ENCODE measurements at places on chromosomes 5 and 9.

GRCh38 chr5:120615967-120616645, 152.0 kb downstream of the PRR16 start:
- DNase-seq = no peak

DNA sequence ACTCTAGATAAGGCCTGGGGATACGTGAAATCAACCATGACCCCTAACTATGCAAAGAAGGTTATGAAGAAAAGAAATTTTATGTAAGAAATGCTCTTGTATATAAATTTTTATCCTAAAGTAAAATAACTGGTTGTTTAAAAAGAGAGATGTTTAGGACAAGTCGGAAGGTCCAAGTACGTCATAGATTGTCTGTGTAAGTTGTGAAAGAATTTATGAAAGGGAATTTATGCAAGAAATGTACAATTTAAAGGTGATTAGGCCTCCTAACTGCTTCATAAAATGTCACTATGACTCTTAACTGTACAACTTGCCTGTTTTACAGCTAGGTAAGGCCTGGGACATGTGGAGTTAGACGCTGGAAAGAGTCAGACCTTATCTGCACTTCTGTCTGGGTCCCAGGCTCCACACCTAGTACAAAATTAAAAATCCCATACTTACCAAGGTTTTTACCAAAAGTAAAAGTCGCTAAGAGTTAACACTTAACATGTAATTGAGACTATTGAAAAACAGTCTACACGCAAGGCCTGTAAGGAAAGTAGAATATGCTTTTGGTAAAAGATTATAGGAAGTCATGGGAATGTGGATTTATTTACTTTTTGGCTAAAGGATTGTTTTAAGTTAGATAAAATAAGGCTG, 77.4 kb downstream of the KIAA0825 start:
- no peak for DNase-seq

- no peak for DNase-seq
Measured at GRCh38 chr9:110947491-110948044, 90.7 kb downstream of the LPAR1 start.

DNA sequence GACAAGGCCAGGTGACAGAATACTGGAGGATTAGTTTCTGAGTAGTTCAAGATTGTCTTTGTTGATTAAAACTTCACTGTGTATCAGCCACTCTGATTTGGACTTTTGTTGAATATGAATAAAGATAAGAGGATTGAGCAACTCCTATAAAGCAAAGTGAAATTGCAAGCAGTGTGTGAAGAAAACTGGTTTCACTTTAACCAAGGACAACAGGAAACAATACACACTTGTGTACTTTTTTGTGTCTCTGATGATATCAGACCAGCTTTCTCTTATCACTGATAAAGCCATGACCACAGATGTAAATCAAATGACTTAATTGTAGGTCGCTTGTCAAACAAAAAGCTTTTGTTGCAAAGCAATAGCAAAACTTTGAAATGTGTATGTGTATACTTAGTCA, 268.6 kb downstream of the FER start:
- no peak for DNase-seq

DNA sequence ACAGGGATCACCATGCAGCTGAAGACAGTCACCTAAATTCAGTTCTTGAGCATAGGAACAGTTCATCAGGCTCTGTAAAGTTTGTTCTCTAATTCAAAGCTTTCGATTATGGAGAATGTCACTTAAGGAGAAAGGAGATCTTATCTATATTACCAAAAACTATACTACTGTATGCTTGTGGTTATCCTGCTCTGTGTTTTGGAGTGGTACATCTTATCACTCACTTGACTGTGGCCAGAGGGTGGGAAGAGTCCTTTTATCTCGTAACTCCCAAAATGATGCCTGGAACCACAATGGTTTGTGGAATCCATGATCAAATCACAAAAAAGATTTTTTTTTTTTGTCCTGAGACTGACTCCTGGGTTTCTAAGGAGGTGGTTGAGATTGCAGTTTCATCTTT, 230.7 kb downstream of the COMMD10 start:
- DNase-seq = no peak

DNA sequence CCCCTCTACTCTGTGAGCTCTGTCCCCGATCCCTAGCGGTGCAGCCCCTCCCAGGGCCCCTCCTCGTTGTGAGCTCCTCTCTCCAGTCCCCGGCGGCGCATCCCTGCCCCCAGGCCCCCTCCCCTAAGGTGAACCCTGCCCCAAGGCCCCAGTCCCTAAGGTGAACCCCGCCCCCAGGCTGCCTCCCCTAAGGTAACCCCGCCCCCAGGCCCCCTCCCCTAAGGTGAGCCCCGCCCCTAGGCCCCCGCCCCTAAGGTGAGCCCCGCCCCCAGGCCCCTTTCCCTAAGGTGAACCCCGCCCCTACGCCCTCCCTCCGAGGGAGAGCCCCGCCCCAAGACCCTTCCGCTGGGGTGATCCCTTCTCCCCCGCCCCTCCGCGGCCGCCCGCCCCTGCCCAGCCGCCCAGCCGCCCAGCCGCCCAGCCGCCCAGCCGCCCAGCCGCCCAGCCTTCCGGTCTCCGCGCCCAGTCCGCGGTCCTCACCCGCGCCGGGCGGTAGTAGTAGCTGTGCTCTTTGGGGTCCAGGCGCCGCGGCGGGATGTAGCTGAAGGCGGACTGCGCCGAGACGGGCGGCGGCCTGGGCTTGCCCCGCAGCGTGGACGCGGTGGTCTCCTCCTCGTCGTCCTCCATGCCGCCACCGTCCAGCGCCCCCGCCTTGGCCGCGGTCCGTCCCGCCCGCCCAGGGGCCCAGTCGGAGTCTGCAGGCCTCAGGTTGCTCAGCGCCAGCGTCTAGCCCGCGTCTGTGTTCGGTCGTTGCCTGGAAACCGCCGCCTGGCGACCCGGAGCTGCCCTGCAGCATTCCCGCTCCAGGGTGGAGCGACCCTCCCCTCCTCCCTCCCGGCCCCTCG, at the start of gene CFAP90:
TSS of gene CFAP90 (minus strand) at position 739 of the 845 bp plus-strand sequence. CDS start at position 627, 112 bp downstream.
- DNase-seq = peak; percentile 79

DNA sequence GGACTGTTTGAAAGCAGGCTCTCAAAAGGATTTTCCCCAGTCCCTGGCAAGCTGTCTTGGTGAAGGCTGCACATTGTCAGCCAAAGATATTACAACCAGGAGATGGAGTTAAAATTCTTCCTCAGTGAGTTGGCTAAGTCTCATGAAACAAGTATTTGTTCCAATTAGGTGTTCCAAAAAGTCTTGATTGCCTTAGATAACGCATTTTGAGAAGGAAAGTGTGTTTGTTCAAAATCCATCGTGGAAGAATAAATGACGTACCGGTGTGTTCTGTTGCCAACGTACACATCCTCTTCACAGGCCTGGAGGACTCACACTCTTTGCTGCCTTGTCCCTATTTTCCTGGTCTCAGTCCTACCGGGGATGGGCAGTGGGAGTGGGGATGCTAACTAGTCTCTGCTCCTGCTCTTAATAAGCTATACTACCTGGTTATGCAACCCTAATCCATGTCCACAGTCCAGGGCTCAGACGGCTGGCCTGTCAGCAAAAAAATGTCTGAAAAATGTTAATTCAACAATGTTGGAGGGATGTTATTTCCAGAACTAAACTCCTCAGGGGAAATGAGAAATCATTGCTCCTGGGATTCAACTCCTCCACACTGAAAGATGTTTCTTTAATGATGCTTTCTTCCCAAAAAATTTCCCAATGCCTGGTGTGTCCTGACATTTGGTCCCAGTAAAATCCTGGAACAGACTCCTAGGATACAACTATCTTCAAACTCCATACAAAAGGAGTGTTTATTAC, 175.3 kb upstream of the KLF9 start:
- DNase-seq = no peak

DNA sequence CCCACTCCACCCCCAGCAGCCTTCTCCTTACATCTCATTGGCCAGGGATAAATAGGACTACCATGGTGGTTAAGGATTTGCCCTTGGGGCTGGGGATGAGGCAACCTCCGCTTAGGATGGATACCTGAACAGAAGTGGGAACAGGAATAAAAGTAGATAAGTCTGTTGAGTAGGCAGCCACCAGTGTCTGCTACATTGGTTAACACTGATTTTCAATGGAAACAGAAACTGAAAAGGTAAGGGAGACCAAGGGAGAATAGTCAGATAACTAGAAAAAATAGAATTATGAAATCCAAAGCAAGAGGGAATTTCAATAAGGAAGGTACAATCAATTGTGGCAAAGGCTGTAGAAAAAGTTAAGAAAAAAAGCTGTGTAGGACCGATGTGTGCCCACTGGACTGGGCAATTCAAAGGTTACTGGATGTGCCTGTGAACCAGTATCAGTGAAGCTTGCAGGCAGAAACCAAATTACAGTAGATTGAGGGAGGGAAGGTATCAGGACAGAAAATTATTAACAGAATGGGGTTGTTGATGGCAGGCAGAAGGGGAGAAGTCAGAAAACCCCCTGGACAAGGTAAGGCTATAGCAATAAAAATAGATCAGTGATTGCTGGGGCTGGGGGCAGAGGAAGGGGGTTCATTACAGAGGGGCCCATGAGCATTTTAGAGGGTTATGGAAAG, 48.7 kb downstream of the DNAJC21 start:
- no peak for DNase-seq

- no peak for DNase-seq
Measured at GRCh38 chr9:120603591-120603990, 23.6 kb upstream of the CDK5RAP2 start.

GRCh38 chr9:109320742-109321448, at the start of gene EPB41L4B:
EPB41L4B (minus strand) TSS chr9:109321059; CDS start chr9:109320446, 613 bp downstream.
- DNase-seq = peak; percentile 94

DNA sequence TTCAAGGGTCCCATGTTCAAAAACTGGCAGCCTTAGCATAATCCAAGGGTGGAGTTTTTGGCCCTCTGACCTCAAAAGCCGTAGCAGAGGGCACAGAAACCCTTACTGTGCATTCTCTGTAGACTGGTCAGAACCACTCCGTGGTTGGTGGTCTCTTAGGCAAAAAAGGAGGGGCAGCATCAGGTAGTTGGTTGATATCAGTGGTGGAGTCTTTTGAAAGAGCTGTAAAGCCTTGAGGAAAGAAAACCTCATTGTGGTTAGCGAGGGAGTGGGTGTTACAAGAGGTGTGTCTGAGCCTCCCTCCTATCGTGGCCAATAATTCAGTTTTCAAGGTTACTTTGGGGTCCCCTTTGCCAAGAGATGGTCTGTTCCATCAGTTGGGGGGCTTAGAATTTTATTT, 40.9 kb downstream of the ARHGEF28 start:
- DNase-seq = no peak

Measured in spleen (tissue), 13 donors.